ENCODE measurements at places on chromosomes 4 and X.

DNA sequence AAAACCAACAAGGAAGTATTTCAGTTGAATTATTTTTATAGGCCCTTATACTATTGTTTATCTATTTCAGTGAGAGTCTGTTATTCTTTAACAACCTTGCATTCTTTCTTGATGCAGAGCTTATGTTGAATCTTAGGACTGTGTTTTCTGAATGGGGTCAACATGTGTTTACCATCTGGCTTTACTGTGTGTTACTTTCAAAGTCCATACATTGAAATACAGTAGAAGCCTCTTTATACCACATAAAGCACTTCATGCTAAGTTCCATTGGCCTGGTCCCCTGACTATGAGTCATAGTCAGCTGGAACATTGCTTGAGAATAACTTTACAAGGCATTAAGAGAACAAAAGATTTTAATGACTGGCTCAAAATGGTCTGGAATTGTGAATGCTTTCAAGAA is 152.6 kb downstream of the GASK1B start:
- peak; percentile 27 for DNase-seq

- DNase-seq = no peak
Observed at GRCh38 chrX:106932960-106933537, 12.8 kb downstream of the CLDN2 start.

DNA sequence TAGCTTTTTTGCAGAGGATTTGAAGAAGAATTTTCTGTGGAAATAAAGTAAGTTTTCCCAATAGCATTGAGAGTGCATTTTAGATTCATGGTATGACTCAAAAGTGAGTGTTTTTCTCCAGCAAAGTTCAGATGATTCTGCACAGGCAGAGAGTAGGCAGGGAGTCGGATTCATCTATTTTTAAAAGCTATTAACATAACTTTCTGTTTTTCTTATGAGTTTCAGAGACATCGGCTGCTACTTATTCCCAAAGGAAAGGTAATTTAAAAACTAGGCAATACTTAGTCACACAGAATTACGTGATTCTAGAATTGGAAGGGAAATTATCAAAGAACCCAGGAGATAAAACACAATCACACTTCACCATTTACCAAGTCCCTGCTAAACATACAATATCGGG is 4.4 kb downstream of the CCDC110 start:
- no peak for DNase-seq

- DNase-seq = peak; percentile 2
Observed at GRCh38 chr4:117560329-117560728, 474.0 kb upstream of the NDST3 start.

GRCh38 chr4:13601848-13602247 is 25.7 kb downstream of the BOD1L1 start:
- DNase-seq = no peak
